K562 (cell line): ENCODE measurements at places on chromosomes 12 and 14. TPM values are rescaled to one million over a fixed set of nuclear protein-coding genes. Genes with fewer than 3 reads are reported as not detected.

DNA sequence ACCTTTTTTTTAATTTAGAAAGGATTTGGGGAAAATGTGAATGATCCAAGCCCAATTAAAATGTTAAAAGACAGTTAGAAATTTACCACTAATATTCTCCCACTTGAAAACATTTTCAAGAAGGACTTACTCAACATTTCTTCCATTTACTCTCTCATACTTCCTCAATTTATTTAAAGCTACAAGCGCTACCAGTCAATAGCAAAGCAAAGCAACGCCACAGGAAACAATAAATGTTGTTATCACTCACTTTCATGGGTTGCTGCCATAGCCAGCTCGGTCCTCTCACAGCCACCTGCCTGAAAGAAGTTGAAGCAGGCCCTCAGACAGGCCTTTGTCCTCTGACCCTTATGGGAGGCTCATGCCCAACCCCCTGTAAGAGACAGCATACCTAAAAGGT is 6.0 kb upstream of the SOS2 start:
- DNase-seq, result no peak

GRCh38 chr12:120132863-120133385 is 16.4 kb upstream of the RAB35 start:
- DNase-seq, result no peak

DNA sequence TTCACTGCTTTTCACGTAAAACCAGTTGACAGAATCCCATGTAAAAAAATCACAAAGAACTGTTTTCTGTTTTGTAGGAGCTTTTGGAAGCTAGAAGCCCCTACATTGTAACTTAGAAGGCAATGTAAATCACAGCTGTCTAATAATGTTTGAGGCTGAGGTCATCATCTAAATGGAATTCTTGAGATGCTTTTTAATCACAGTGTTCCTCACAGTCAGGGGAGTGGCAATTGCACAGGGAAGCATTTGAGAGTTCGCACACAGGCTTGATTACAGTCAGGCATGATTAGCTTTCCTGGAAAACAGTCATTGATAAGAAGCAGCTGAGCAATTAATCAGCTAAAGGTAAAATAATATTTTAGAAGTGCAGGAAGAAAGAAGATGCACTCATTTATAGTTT is 2.9 kb downstream of the SLC17A8 start:
- no peak for DNase-seq

- peak; percentile 78 for DNase-seq
Measured at GRCh38 chr14:91149462-91149861, 35.6 kb downstream of the DGLUCY start.

- DNase-seq, result no peak
Measured at GRCh38 chr14:92421751-92422150, 91.8 kb upstream of the RIN3 start.

The CRY1 gene
- total RNA-seq, result 32.6 and 34.0 TPM in 2 replicates

GRCh38 chr12:85814741-85815140 is 21.5 kb downstream of the RASSF9 start:
- DNase-seq, result no peak

The CLEC1B gene
- total RNA-seq, result not detected in 2 replicates

GRCh38 chr14:20657216-20658211 is 16.0 kb upstream of the OR6S1 start:
- peak; percentile 40 for DNase-seq

GRCh38 chr12:112169161-112169872 is 44.0 kb downstream of the TRAFD1 start:
- DNase-seq, result no peak

DNA sequence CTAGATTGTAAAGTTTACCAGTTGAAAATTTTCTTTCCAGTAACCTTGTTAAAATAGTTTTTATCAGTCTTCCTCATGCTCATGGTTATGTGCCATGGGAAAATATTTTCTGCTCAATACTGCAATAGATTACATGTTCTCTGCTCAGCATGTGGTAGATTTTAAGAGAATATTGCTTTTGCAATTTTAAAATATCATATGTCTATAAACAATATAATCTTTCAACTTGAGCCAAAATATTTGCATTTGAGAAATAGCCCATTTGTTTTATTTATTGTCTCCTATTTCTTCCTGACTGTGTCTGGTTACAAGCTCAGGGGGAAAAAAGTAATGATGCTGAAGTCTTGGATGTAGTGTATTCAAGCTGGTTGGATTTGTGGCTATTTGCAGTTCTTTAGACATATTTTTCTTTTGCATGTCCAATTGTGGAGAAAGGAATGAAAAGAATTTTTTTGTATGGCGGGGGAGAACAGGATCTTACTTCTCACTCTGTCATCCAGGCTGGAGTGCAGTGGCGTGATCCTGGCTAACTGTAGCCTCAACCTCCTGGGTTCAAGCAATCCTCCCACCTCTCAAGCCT is 342.6 kb upstream of the NAV3 start:
- DNase-seq, result no peak

GRCh38 chr12:80040075-80040738 is 59.1 kb upstream of the OTOGL start:
- peak; percentile 3 for DNase-seq
